Breast epithelium (tissue), 4 donors: ENCODE measurements at places on chromosomes 5 and 9. TPM values are rescaled to one million over a fixed set of nuclear protein-coding genes. Genes with fewer than 3 reads are reported as not detected.

The TMEM174 gene
- not detected for total RNA-seq

The KCNMB1 gene
- total RNA-seq: 6.6 TPM

The PPIC gene
- total RNA-seq: 33.1 TPM

DNA sequence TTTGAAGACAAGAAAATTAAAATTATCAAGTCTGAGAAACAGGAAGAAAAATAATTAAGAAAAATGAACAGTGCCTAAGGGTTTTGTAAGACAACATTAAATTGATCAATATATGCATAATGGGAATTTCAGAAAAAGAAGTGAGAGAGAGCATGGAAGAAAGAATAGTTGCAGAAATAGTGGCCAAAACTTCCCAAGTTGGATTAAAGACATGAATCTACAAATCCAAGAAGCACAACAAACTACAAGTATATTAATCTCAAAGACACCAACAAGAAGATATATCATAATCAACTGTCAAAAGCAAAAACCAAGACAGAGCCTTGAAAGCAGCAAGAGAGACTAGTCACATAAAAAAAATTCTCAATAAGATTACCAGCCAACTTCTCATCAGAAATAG, 488.0 kb downstream of the RASEF start:
- no peak overlapping the region for H3K27ac ChIP-seq
- H3K36me3 ChIP-seq: no peaks in the 10 kb centered on the region
- no peaks in the 10 kb centered on the region for H3K4me1 ChIP-seq
- DNase-seq: no peak
- H3K4me3 ChIP-seq: no peak overlapping the region

- no peaks in the 10 kb centered on the region for H3K27me3 ChIP-seq
- H3K4me3 ChIP-seq: no peak overlapping the region
- H3K36me3 ChIP-seq: no peaks in the 10 kb centered on the region
- H3K4me1 ChIP-seq: no peaks in the 10 kb centered on the region
Observed at GRCh38 chr5:133377736-133378135, 234.6 kb downstream of the FSTL4 start.

GRCh38 chr5:172919525-172920446, 39.4 kb upstream of the RPL26L1 start:
- DNase-seq: no peak
- H3K36me3 ChIP-seq: peaks cover 2% of the 10 kb centered on the region

DNA sequence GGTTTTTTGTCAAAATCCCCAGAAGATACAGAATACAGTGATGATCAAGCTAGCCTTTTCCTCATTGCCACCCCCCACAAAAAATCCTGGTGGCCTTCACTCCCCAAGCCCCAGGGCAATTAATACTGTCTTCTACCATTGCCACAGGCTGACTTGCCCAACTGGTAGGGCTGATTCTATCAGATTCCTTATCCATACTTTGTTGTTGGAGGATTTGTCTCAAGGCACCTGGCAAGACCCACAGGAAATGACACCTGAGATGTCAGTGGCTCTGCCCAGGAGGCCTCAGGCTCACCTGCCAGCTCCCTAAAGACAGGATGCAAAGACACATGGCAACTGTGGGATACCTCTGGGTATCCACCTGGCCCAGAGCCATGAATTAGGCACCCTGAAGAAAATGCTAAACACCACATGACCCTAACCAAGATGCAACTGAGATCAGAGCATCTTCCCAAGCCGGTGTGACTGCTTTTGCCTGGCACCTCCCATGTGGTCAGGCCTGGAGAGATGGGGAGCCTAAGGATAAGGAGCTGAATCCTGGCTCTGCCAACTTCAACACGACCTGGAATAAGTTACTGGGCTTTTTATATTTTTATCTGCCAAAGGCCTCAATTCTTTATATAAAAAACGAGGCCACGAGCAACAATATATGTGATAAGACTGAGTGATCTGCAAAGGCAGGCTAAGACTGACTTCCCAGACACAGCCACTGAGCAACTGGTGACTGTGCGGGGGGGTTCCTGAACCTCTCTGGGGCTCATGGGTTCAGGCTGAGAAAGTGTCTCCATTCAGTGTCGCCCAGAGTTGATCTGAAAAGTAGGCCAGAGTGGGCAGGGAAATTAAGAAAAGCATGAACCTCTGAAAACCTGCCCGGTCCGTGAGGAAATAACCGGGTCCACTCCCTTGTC, 944 bp downstream of the ATOX1 start:
- H3K4me3 ChIP-seq: peak overlapping the region; percentile 81
- DNase-seq: peak; percentile 47
- H3K27me3 ChIP-seq: no peaks in the 10 kb centered on the region
- peaks cover 7% of the 10 kb centered on the region for H3K4me1 ChIP-seq
- no peaks in the 10 kb centered on the region for H3K36me3 ChIP-seq
- H3K27ac ChIP-seq: peak overlapping the region; percentile 91
